ENCODE measurements at places on chromosomes 12 and 14.

DNA sequence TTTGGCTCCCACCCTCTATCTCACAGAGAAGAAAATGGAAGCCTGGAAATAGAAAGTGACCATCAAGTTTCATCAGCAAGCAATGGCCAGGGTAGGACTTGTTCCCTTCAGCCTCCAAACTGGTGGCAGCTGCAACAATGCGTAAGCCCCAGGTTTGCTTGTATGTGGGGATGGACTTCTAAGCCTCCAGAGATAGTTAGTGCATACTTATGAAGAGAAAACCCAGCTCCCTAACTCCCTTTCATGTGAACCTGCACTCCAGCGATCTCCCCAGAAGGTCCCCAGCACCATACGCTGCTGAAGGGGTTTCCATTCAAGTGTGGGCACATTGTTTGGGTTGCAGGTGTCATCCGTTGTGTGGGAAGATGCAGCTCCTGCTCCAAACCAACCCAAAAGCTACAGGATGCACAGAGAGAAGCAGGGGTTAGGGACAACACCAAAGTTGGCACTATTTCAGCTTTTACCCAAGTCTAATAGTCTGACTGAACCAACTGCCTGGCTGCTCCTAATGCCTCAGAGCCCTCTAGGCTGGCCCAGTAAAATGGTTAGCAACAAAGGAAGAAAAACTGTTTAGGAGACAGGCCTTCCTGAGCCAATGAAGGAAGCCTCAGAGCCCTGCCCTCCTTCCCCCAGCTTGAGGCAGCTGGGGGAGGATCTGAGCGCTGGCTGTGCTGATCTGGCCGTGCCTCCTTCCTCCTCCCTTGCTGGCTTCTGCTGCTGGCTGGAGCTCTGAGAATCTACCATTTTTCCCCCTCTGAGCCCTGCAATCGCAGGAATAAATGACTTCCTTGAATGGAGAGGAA, 12.3 kb downstream of the ZFP36L1 start:
- peak; percentile 81 for DNase-seq

GRCh38 chr12:14769969-14770495, 33.2 kb downstream of the WBP11 start:
- DNase-seq: peak; percentile 80

GRCh38 chr12:113246478-113247122, 25.3 kb downstream of the TPCN1 start:
- DNase-seq: no peak

GRCh38 chr12:116121453-116121871, 156.0 kb downstream of the MED13L start:
- DNase-seq: peak; percentile 50

DNA sequence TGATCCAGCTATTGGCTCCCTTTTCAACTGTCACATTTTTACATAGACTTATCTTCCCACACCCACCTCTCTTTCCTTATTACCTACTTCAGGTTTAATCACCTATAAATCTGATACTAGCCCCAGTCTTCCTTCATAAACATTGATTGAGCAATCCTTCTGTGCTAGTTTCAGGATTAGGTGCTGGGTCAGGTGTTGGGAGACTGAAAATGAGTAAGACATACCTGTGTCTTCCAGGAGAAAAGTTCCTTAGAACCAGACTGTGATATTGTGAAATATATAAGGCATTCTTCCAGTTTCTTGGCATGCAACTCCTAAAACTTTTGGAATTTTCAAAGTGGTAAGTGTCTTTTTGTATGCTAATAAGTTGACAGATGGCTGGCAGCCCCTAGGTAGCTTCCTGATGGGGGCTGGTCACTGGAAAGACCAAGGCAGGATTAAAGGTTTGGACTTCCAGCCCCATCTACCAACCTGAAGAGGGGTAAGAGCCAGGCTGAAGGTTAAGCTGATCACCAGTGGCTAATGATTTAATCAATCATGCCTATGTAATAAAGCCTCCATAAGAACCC, 4.6 kb downstream of the ANO6 start:
- DNase-seq: no peak

- peak; percentile 17 for DNase-seq
Measured at GRCh38 chr12:116427200-116427930, 131.8 kb upstream of the MAP1LC3B2 start.

DNA sequence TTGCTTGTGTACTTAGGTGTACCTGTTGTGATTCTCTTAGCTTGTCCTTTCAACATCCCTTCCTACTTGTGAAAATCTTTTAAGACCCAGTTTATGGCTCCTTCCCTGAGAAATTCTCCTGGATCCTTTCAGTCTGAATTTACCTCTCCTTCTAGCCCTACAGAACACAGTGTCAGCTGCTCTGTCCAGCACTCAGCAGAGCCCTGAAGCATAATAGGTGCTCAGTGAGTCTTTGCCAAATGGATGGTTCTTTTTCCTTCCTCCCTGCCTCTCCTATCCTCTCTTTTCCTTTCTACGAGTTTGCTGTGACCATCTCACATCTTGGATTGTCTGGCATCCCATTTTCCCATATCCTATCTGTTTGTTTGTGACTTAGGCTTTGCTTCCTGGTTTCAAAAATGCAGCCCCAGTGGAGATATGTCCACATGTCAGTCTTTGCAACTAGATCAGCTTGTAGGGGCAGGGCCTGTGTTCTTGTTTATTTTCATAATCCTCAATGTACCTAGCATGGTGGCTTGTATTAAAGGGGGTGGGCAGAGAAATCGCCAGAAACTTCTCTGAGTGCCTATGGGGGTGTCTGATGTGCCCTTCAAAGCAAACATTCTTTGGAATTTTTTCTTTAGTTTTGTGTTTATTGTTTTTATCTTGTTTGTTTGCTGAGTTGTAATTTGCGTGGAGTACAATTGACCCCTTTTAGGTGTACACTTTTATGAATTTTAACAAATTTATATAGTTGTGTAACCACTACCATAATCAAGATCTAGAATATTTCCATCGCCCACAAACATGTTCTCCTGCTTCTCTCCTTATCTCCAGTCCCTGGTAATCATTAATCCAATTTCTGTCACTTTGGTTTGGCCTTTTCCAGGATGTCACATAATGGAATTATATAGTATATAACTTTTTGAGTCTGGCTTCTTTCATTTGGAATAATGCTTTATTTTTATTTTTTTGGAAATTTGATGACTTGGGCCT, 62.8 kb downstream of the SMOC1 start:
- no peak for DNase-seq

GRCh38 chr14:93926873-93927799, at the start of gene FAM181A:
Gene FAM181A (plus strand): TSS chr14:93927344. CDS start chr14:93928286, 942 bp downstream.
- DNase-seq: no peak

- no peak for DNase-seq
Measured at GRCh38 chr12:76782526-76782925, 18.6 kb downstream of the ZDHHC17 start.

- DNase-seq: peak; percentile 76
Measured at GRCh38 chr12:2893007-2893406, 2.3 kb downstream of the TULP3 start.

DNA sequence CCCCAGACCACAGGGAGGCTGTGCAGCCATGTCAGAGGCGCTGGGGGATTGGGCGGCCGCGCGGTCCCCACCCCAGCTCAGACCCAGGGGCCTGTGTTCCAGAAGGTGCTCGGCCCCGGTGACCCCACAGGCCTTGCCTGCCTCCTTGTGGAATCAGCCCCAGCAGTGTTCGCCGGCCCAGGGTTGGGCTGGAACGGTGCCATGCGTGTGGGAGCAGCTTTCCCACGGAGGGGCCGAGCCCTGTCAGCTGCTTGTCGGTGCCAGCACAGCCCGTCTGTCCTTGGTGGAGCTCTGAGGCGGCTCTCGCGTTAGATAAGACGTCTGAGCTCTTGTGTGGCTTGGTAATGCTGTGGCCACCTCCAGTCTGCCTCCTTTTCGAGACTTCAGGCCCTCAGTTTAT, 8.5 kb downstream of the ZFYVE21 start:
- peak; percentile 54 for DNase-seq

- no peak for DNase-seq
Measured at GRCh38 chr14:65555358-65555757, 142.8 kb downstream of the FUT8 start.

GRCh38 chr12:124939079-124939420, 24.6 kb upstream of the UBC start:
- DNase-seq: peak; percentile 56

DNA sequence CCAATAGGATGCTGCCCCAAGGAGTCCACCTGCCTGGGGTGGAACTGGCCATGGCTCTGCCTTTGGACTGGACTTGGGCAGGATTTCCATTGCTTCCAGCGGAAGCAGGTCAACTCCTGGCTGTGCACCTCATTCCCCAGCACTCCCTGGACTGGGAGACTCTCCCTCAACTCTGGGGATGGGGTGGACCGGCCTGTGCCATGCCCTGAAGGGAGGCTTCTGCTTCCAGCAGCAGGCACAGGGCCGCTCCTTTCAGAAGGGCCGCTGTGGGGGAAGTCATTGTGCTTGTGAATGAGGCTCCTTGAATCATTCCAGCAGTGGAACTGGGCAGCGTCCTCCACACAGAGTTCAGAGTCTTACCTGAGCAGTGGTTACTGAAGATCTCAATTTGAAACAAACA, 23.0 kb downstream of the TCHP start:
- DNase-seq: no peak

- DNase-seq: no peak
Measured at GRCh38 chr14:60670989-60671388, 21.7 kb upstream of the SIX1 start.

- DNase-seq: no peak
Measured at GRCh38 chr14:96737881-96738280, 59.3 kb upstream of the VRK1 start.

DNA sequence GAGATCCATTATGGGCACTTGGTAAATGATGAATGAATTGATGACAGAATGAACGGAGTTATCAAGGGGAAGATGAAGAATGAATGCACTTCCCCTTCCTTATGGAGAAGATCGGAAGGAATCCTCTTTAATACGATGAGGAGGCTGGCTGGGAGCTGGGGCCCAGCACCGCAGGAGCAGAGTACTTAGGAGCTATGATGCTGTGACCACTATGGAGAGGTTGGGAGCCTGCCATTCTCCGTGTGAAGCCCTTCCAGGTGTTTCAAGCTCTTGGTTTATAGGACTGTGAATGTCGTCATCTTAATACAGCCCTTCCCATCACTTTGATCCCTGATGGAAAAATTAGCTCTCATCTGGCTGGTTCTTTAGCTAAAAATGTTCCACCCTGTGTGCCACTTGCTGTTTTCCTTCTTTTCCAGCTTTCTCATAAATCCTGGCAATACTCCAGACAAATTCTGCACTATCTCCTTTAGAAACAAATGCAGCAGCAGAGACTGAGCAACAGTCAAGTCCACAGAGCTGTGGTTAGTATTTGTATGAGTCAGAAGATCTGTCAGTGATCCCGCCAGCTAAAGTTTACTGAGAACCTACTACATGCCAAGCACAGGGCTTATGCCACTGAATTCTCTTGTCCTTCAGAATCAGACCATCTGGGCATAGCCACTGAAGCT, 263.1 kb upstream of the CRY1 start:
- DNase-seq: peak; percentile 74

- DNase-seq: no peak
Measured at GRCh38 chr12:334125-334524, 55.0 kb downstream of the KDM5A start.

- no peak for DNase-seq
Measured at GRCh38 chr14:96203116-96203515, 1.5 kb upstream of the BDKRB2 start.

- DNase-seq: no peak
Measured at GRCh38 chr14:70838076-70838475, 28.8 kb upstream of the MAP3K9 start.

DNA sequence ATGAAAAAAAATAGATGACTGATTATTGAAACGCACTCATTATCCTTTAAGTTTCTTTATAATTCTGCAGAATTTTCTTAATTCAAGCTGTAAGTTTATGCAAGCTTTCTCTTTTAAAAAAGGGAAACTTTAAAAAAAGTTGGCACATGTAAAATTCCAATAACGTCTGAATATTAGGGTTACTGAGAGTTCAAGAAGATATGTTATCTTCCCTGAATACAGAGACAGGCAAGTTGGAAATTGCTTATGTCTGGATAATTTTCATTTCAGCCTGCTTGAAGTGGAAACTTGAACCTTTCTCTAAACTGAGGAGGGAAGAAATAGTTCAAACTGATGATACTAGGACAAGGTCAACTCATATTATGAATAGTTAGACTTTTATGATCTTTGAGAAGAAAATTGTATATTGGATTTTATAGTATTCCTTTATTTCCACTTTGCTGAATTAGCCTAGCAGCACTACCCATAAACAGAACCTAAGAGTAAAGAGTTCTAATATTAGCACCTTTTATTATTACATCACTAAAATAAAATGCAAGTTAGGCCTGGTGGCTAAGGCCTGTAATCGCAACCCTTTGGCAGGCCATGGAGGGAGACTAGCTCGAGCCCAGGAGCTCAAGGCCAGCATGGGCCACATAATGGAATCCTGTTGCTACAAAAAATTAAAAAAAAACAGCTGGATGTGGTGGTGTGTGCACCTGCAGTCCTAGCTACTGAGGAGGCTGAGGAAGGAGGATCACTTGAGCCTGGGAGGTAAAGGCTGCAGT, 288.0 kb downstream of the TRHDE start:
- no peak for DNase-seq

DNA sequence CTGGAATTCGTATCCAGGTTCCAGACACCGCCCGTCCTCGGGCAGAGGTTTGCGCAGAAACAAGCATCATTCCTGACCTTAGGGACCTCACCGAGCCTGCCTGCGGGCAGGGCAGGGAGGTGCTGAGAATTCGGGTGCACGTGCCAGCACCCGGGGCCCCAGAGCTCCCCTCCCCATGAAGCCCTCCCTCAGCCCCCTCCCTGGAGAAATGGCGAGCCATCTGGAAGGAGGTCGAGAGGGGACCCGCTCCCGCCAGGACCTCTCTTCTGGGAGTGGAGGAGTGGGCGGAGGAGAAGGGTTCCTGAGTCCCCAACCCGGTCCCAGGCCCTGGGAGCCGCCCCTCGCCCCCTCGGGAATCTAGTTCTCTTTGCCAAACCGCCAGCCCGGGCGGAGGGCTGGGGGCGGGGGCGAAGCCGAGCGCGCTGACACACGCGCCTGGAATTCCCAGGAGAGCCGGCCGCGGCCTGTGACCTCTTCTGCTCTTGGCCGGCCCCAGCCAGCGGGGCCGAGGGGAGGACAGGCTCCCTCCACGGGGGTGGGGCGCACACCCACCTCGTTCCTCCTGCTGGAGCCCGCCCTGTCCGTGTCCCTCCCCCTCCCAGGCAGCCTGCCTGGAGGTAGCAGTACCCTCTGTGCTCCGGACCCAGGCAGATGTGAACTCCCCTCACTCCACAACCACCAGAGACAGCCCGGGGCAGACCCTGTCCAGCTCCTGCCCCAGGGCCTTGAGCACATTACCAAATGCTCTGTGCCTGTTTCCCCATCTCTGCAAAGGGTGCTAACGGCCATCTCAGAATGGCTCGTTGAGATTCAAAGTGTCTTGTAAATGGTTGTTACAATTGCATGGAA, 23.0 kb upstream of the GPR132 start:
- peak; percentile 81 for DNase-seq

- DNase-seq: no peak
Measured at GRCh38 chr14:105379946-105380345, 18.4 kb upstream of the TEX22 start.

DNA sequence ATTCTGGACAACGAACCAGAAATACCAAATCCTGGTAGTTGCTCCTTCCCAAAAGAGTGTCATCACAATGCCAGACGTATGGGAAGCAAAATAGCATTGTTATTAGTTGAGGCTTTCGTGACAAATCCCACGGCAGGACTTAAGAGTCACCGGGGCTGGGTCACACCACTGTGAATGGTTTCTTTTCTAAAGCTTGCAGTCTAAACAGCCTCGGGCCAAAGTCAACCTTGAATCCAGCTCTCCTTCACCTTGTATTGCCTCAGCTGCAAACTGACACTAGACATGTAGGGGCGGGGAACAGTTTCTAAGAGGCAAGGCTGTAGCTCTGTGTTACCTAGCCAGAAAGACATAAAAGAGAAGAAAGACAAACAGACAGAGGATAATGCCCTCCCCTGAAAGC, 734.8 kb downstream of the MED13L start:
- DNase-seq: no peak
